ENCODE measurements at places on chromosomes 13 and 19.
A peak's percentile ranks its signal among the peaks of the same experiment; 100 is the strongest.

GRCh38 chr19:46508206-46508605 lies 12.5 kb upstream of the PNMA8B start:
- DNase-seq = no peak

DNA sequence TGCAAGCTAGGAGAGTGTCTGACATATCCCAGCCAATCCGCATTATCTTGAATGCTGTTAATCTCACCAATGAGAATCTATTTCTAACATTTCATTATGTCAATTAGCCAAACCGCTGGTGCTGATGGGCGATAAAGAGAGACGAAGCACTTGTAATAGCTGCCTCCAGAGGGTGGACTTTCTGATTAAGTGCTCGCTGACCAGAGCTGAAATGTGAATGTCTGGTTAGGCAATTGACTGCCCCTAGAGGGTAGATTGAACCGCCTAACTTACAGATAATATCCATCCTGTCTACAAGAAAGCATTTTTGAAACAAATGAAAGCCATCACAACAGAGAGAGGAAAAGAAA lies 552 bp upstream of the GRWD1 start:
- DNase-seq = no peak

- DNase-seq = no peak
Measured at GRCh38 chr13:48965736-48966135, 10.0 kb upstream of the FNDC3A start.

DNA sequence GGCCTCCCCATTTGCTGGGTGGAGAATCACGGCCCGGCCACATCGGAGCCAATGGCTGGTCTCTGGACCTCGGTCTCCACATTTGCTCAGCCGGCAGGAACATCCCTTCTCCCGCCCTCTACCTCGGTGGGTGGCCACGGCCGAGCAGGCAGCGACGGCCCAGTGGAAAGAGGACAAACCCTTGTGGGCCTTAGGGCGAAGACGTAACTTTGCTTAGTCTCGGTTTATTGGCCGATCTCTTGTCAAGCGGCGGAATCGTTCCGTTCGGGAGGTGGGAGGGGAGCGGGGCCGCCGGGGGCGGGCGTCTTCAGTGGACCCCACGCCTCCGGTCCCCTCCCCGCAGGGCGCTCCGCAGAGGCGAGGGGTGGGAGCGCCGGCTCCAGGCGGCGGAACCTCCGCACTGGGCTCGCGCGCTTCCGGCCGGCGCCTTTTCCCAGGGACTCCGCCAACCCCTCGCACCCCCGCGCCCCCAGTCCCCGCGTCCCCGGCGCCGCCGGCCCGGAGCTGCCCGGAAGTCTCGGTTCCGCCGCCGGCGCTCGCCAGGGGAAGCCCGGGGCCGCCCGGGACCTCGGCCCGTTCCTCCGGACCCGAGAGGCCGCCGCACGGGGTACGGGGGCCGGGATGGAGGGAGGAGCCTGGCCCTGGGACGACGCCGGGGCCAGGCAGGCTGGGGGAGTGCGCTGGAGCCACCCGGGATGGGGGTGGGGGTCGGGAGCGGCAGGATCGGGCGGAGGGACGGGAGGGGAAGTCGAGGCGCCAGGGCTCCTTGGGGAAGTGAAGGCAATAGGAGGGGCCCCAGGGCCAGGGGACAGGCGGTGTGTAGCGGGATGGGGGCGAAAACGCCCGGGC lies at the start of gene ZNF580:
Gene ZNF580, plus strand, starts transcription at position 426 of the 849 bp plus-strand sequence. CDS start 1,507 bp downstream, outside the sequence.
- DNase-seq = peak; percentile 55

DNA sequence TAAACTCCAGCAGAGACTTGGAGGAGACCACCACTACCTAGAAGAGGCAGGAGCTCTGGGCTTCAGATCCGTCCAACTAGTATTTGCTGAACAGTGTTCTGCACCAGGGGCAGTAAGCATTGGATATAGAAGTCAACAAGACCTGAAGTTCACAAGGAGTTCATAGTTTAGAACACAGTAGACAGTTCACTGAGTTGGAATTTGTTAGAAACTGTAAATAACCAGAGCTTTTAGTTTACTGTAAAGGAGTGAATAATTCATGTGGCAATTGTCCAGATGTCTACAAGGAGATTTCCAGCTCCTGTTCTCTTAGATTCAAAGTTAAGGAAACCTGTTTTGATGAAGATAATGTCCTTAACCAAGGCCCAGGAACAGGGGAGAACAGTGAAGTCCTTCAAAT lies 128.9 kb downstream of the COG6 start:
- no peak for DNase-seq

DNA sequence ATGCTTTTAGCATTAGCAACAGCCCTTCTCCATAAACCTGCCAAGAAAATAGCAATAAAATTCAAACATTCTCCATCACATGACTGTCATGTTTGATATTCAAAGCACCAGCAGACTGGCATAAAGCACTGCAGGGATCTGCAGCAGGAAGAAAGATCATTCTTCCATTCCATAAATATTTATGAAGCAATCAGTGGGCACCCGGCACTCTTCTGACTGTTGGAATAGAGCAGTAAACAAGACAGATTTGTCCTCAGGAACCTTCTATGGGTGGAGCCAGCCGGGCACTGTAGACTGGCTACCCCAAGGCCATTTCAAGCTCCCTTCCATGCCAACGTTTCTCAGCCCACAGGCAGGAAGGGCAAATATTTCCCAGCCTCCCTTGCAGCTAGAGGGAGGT lies 25.5 kb downstream of the PLA2G4C start:
- DNase-seq = no peak

DNA sequence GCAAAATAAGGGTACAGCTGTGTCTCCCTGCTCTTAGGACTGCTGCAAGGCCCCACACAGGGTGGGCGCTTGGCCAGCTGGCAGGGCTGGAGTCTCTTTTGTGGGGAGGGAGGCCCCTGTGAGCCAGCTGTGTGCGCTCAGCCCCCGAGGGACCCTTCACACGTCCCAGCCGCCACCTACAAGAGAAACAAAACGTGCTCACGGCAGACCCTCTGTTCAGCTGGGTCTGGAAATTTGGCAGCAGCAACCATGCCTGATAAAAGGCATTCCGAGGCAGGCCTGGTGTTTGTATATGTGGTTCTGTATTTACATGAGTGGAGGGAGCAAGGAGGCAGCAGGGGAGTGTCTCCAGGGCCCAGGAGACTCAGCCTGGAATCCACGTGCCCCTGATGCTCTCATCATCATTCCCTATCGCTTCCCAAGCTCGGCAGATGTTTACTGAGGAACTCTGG lies 49.7 kb downstream of the CRTC1 start:
- no peak for DNase-seq

- DNase-seq = no peak
Measured at GRCh38 chr13:63175536-63175935, 1759.9 kb upstream of the PCDH20 start.

- no peak for DNase-seq
Measured at GRCh38 chr13:23985060-23985459, 87.8 kb upstream of the C1QTNF9B start.

- DNase-seq = no peak
Measured at GRCh38 chr19:43743059-43743458, 11.7 kb downstream of the SMG9 start.

DNA sequence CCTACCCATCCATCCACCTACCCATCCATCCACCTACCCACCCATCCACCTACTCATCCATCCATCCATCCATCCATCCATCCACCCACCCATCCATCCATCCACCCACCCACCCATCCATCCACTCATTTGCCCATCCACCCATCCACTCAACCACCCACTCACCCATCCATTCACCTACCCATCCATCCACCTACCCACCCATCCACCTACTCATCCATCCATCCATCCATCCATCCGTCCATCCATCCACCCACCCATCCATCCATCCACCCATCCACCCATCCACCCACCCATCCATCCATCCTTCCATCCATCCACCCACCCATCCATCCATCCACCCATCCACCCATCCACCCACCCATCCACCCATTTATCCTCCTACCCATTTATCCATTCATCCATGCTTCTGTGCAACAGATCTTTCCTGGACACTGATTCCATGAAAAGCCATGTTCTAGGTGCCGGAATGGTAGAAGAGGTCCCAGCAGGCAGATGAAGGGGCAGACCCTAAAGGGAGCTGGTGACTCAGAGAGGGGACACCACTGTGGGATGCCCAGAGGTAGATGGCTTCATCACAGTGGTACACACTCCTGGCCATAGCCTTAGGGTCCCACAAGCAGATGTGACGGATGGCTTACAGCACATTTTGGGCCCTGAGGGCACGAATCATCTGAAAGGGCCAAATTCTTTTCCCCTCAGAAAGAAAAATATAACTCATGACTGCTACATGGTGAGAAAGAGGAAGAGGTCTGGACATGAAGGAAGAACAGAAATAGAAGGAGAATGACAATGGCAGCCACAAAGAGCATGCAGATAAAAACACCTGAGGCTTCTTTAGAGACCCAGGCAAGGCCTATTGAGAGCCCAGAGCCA lies 76.0 kb downstream of the KCTD15 start:
- no peak for DNase-seq
